Pancreas (tissue), 10 donors: ENCODE measurements at places on chromosomes 4 and X. TPM values are rescaled to one million over a fixed set of nuclear protein-coding genes. Genes with fewer than 3 reads are reported as not detected.

GRCh38 chr4:40337051-40337450 is 1.9 kb downstream of the CHRNA9 start:
- DNase-seq, result no peak

- DNase-seq, result no peak
Observed at GRCh38 chr4:112038861-112039260, 106.4 kb upstream of the FAM241A start.

PRR32 gene
- not detected for total RNA-seq

DNA sequence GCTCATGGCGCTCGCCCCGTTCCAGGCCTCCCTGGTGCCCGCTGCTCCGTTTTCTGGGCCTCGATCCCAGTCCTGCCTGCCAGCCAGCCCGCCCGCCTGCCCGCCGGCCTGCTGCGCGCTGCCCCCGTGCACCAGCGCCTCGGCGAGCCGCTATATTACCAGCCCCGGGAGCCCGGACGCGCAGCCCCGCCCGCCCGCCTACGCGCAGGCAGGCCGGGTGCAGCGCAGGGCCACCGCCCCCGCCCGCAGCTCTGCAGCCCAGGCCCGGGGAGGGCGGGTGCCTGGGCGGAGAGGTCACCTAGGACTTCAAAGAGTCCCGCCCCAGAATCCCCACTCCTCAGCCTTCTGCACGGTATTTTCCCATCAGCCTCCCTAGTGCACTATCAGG is at the start of gene MAOB:
MAOB (minus strand) TSS at position 157 of the 388 bp plus-strand sequence; CDS start at position 6, 151 bp downstream.
- DNase-seq, result peak; percentile 22

ADH1C gene
- total RNA-seq, result 25.8 TPM

SOWAHD gene
- 0.52 TPM for total RNA-seq

GRCh38 chr4:158157412-158157811 is 15.4 kb downstream of the GASK1B start:
- no peak for DNase-seq

GRCh38 chrX:49042581-49043219 is 457 bp downstream of the TFE3 start:
- DNase-seq, result no peak

- no peak for DNase-seq
Observed at GRCh38 chr4:173139561-173139960, 29.1 kb upstream of the GALNT7 start.

IL2 gene
- not detected for total RNA-seq

GRCh38 chr4:158914218-158914617 is 145.4 kb downstream of the FNIP2 start:
- no peak for DNase-seq
